Neuronal stem cell (in vitro differentiated cells): ENCODE measurements at places on chromosomes 12 and 14.

DNA sequence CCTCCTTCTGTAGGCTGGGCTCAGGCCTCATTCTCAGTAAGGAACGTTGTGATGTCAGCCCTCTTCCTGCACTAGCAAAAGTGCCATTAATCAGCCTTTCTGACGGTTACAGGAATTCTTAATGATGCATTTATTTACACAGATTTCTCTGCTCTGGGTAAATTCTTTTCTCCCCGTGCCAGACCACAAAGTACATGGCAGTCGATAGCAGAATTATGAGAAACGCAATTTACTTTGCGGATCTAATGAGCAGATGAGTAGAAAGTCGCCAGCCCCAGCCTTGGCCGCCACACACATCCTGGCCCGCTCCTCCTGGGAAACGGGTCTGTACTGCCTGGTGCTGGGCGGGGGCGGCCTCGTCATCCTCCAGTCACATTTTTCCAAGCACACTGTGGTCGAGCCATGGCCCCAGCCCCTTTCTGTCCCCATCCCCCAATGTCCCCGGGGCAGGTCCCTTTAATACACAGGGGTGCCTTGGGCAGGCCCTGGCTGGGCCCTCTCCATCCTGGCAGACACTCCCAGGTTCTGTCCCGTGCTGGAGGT lies 25.9 kb downstream of the NOC4L start:
- DNase-seq, result no peak

- no peak for DNase-seq
Observed at GRCh38 chr12:114445401-114446323, 39.7 kb upstream of the TBX5 start.

DNA sequence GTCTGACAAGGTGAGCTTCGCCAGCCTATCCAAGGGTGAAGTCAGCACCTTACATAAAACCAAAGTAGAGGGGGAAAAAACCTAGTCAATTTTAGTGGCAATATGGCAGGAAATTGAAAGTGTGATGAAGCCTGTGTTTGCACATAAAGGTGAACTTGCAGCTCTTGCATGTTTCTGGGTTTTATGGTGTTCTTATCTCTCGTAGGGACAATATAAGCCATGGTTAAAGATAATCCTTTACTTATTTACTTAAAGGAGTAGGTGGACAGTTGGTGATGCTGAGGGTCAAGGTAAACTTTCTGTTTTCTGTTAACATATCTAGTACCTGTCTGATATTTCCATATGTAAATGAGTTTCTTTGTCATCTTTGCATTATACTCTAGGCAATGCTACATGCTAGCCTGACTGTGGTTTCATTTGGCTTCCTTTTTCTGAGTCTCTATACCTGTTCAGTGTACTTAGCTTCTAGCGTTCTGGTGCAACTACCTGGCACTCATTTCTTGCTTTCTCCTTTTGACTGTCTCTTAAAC lies 32.8 kb downstream of the CCDC91 start:
- DNase-seq, result no peak

DNA sequence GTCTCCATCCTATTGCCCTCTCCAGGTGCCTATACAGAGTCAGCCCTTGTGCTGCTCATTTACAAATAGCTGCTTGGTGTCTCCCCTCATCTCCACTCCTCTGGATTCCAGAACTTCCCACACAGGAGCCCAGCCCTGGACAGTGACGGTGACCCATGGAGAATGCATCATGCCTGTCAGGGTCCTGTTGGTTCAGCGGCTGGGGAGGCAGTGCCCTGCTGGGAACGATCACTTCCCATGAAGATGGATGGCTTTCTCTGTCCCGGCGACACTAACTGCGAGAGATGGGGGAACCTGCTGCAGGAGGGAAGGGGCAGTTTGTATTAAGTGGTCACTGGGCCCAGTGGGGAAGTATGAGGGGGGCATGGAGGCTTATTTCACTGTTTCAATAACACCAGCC lies 395.0 kb upstream of the TBX3 start:
- DNase-seq, result no peak

DNA sequence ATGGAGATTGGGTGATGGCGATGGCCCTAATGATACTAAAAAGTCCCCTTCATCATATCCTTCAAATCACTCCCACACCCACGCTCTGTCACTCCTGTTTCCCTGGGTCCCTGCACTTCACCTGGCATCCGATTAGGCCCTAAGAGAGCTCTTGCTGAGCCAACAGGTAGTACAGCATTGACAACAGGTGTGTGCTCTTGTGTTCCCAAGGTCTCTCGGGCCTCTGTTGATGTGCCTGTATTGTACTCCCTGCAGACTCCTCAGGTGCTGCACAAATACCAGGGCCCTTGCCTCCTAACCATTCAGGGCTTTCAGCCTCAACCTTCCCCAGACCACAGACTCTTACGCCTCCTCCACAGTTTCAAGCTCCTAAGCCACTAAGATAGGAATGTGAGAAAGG lies 25.8 kb upstream of the VDR start:
- no peak for DNase-seq

- DNase-seq, result no peak
Observed at GRCh38 chr14:21382095-21382494, 1.7 kb downstream of the SUPT16H start.

- no peak for DNase-seq
Observed at GRCh38 chr12:87861791-87862190, 167.4 kb downstream of the C12orf50 start.

GRCh38 chr12:108547686-108548085 lies 13.3 kb downstream of the SART3 start:
- DNase-seq, result no peak

- no peak for DNase-seq
Observed at GRCh38 chr14:50452296-50452695, 55.6 kb upstream of the CDKL1 start.

GRCh38 chr14:100734031-100734990 lies 7.6 kb downstream of the DLK1 start:
- DNase-seq, result no peak

DNA sequence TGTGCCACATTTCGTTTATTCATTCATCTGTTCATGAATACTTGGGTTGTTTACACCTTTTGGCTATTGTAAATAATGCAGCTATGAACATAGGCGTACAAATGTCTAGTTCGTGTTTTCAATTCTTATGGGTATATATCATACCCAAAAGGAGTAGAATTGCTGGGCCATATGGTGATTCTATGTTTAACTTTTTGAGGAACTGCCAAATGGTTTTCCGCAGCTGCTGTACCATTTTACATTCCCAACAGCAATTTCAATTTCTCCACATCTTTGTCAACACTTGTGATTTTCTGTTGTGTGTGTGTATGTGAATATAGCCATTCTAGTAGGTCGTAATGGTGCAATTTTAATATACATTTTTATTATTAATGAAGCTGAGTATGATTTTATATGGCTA lies 326.2 kb downstream of the ETNK1 start:
- DNase-seq, result no peak

GRCh38 chr14:73695997-73696396 lies 18.2 kb downstream of the PNMA1 start:
- no peak for DNase-seq
